ENCODE measurements at places on chromosomes 6 and 20.

DNA sequence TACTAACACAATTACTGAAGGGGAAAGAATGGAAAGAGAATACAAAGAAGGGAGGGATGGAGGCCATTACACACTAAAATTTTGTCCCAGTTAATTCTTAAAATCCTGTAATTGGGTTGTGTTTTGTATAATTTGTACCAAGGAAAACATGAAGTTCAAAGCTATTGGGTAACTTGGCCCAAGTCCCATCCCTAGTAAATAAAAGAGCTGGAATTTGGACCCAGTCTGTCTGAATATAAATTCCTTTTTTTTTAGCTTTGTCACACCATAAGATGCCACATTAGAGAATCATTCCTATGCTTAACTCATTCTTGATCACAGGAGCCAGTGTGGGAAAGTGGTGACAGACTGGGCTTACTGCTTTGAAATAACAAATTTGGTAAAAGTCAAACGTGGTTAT is 66.8 kb upstream of the CBLN4 start:
- DNase-seq = no peak

DNA sequence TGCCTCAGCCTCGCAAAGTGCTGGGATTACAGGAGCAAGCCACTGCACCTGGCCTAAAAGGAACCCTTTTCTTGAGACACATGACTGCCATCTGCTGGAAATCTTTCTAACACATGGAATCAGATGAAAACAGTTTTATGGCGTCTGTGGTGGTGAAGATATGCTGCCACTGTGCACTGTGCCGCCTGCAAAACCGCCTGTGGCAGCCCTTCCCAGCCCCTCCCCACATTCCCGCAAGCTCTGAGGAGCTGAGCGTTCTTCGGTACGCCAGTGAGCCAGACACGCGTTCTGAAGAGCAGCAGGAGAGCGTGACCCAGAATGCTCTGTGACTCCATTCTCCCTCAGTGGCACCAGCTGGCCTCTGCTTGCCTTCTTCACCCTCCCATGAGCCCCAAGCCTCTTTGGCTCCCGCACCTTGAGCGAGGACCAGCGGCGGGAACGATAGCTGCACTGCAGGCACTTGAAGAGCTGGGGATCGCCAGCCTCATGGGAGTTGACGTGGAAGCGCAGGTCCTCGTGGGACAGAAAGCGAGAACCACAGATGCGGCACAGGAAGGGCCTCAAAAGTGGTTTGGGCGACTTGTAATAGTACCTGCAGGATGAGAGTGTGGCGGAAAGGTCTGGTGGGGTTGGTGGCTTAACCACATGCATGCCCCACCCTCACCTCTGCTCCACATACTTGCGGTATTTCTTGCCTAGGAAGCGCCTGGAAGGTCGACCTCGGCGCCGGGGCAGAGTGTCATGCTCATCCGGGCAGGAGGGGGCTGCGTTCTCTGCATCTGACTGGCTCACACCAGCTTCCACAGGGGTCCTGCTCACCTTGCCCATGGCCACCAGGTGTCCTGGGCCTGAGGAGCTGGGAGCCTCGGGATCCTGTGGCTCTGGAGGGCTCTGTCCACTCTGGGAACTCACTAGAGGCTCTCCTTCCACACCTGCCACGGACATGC is 8.7 kb downstream of the ZNF335 start:
- DNase-seq = no peak

DNA sequence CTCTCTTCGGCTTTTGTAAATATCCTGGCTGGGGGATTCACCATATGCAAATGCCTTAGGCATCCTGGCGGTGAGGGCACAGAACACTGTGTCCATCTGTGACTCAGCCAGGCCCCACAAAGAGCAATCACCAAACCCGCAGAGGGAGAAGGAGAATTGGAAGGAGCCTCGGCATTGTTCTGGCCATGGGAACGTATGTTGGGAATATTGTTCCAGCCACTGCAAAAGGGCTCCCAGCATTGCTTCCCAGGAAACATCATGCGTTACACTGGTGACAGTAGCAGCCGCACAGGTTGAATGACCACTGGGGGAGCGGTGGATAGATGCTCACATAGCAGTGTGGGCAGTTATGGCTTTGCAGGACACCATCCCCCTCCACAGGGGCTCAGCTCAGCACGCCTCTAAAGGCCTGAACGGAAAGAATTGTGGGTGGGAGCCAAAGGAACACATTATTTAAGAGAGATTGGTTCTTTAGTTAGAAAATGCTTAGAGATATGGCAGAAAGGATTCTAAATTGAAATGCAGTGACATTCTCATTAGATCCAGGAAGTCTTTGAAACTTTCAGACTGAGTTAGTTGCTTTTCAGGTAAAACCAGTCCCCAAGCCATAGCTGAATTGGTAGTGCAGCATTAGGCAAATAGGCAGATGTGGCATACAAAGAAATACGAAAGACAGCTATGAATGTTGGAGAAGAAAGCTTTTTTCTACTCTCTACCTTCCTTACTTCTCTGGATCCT is 104.3 kb downstream of the RNF144B start:
- DNase-seq = no peak

DNA sequence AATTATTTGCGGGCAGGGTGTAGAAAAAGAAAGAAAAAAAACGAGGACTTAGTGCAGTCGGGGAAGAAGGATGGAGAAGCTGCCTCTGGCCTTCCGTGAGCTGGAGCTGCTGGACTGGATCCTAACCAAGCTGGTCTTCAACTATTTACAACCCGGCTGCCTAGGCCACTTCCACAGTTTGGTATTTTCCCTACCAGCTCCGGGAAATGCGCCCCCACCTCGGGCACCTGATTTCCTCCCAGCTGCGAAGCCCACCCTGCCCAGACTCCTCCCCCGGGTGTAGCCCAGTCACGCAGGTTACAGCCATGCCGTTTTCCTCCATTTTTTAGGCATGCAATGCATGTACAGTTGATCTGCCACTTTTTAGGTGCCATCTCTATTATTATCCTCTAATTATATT is 21.2 kb downstream of the THEMIS start:
- DNase-seq = no peak

DNA sequence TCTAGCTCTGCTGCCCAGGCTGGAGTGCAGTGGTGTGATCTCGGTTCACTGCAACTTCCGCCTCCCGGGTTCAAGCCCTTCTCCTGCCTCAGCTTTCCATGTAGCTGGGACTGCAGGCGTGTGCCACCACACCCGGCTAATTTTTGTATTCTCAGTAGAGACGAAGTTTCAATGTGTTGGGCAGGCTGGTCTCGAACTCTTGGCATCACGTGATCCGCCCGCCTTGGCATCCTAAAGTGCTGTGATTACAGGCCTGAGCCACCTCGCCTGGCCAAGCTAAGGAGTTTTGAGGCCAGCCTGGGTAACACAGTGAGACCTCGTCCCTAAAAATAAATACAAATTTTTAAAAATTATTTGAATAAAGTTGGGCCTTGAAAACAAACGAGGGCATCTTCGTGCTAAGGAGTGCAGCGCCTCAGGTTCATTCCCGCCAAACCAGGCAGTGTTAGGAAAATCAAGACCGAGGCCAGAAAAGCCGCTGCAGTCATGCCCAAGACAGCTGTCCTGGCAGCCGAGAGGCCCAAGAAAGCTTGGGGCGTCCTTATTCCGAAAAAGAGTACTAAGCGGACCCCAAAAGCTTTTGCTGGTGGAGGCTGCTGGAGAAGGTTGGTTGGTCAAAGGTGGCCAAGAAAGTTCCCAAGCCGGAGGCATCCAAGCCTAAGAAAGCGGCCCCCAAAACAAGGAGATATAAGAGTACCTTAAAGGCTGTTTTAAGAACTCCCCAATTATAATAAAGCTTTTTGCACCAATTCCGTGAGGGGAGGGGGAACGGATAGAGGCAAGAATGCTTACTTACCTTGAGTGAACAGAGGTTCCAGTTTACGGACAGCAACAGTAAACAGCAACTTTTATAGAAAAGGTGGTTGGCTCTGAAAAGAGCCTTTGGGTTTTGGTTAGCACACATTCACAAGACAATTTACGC is 109.0 kb downstream of the HFE start:
- peak; percentile 57 for DNase-seq

Measured in right kidney (tissue), 9 donors.